ENCODE measurements at places on chromosomes 5 and 9. TPM values are rescaled to one million over a fixed set of nuclear protein-coding genes. Genes with fewer than 3 reads are reported as not detected.

The IL3 gene
- not detected for total RNA-seq

The LTC4S gene
- total RNA-seq: 0.83 TPM

The SLC6A19 gene
- total RNA-seq: not detected

The REEP2 gene
- 14.4 TPM for total RNA-seq

The SOX30 gene
- total RNA-seq: under 0.01 TPM

The PLAC8L1 gene
- not detected for total RNA-seq
